ENCODE measurements at places on chromosomes 11 and 22.

DNA sequence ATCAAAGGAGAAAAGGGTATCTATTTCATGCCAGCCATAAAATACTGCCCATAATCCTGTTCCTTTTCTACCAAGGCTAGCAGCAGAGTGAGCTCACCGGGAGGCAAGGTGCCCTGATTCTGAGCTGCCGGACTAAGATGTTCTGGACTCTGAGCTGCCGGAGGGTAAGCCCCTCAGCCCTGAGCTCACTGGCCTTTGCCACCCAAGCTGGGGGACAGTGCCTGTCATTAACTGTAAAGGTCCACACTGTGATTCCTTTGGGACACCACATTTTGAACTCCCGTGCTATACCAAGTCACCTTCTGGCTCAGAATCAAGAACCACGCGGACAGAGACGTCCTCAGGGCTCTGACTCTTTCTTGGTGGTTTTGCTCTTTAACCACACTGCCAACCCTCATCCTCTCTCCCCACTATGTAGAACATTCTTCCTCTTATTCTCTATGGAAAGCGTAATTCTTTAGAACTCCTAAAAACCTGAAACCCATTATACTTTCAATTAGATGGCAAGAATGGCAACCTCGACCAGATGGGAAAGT, 88.4 kb upstream of the BID start:
- no peak for DNase-seq

DNA sequence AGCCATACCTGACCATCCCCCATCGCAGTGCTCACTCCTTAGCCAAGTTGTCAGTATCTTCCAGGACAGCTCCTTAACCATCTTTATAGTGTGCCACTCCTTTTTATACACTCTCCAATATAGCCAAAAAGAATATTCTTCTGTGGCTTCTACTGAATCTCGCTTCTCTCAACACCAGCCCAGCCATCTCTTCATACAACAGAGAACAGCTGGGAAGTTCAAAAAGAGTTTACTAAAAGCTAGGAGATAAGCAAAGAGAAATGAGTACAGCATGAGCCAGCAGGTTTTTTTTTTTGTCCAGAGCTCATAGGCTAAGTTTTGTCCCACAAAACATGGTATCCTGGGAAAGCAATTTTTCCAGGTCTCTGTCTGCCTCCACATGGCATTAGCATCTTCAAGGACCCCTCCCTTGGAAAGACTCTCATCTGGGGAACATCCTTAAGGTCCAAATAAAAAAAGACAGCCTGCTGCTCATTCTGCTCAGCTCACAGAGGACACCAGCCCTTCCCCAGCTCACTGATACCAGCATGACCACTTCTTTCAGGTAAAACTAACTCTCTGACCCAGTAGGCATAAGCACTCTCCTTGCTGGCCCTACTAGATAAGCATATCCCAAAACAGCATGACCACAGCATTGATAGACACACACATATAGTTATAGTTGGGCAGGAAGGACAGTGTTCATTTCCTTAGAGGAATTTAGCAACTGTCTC, 48.8 kb upstream of the YWHAH start:
- DNase-seq = no peak

GRCh38 chr11:125554038-125554437, 15.2 kb upstream of the EI24 start:
- no peak for DNase-seq

DNA sequence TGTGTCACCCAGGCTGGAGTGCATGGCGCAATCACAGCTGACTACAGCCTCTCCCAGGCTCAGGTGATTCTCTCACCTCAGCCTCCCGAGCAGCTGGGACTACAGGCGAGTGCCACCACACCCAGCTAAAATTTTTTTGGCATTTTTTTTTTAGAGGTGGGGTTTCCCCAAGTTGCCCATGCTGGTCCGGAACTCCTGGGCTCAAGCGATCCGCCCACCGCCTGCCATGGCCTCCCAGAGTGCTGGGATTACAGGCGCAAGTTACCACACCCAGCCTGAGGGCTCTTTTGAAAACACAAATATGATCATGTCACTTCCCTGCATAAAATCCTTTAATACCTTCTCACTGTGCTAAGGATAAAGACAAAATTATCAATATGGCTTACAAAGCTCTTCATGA, 88.1 kb downstream of the MAML2 start:
- no peak for DNase-seq

GRCh38 chr11:5224538-5225479, 2.1 kb downstream of the HBB start:
- DNase-seq = no peak

GRCh38 chr22:35430897-35431322, 31.0 kb downstream of the MCM5 start:
- peak; percentile 27 for DNase-seq

DNA sequence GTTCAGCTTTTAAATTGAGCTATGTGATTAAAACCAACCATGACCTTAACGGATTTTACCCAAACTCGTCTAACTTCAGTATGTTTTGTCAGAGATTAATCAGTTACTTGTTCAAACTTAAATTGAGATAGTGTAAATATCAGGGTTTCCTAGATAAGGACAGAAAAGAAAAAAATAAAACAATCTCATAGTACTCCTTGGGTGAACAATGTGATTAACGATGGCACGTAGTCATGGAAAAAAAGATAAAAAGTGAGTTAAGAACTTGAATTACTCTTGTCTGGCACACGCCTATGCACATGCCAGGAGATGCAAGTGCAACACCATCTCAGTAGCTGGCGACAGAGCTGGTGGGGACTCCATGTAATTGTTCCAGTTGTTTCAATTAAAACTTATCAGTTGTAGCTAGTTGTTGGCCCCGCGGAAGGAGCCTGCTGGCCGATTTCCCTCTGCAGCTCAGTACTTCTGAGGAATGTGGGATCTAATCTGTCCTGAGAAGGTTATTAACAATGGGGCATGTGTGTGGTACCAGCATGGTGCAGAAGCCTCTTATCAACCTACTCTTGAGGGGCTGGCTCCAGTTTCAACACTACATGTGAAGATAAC, 3.0 kb downstream of the RASSF10 start:
- DNase-seq = no peak

DNA sequence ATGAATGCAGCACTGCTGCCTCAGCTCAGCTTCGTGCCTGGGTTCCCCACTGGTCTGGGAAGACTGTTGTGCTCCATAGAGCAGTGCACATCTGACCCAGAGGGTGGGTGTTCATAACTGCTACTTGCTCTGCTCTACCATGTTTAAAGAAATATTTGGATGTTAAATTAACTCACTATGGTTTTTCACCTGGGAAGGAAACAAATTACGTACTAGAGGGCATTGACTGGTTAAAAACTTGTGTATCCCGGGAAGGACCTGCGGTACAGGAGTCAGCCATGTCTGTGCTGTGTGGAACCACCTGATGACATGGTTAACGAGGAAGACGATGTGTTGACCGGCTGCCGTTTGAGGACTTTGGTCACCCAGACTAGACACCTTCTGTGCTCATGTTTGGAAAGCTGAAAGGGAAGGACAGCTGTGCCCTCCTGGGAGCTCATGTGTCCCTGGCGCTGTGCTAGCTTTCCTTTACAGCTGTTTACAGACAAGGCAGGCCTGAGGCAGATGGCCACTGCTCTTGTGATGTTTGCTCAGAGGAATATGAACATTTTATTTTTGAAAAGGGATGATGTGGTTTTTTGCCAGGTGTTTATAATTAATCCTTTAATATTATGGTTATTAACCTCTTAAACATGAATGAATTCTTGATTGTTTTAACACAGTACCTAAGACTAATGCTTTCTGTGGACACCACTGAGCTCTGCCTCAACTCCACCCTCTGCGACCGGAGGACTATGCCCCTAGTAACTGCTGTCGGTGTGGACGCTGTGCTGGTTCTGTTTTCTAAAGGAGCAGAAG, 14.3 kb upstream of the AIFM3 start:
- DNase-seq = no peak

- no peak for DNase-seq
These were observed 9.2 kb downstream of the STARD10 start for GRCh38 chr11:72784662-72785061.

DNA sequence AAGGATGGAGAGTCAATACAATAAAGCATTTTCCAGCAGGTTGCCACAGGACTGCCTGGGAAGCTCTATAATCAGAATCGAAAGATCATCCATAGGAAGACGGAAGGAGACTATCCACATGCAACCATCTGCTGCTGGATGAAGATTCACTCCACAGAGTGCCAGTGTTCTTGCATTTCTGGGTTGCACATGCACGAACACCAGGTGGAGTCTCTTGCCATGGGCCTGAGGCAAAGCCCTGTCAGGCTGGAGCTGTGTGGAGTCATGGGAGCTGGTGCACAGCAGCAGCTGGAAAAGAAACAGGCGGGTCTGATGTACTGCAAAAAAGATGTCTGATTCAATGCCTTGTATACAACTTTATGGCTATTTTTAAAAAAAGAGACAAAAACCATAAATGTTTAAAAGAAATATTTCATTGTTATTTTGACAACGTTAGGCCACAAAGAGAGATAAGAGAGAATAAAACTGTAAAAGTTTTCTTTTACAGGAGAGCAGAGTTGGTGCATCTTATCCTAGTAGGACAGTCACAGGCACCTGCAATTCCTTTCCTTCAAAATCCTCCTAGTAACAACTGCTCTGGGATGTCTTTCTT, 12.9 kb upstream of the FAT3 start:
- no peak for DNase-seq

DNA sequence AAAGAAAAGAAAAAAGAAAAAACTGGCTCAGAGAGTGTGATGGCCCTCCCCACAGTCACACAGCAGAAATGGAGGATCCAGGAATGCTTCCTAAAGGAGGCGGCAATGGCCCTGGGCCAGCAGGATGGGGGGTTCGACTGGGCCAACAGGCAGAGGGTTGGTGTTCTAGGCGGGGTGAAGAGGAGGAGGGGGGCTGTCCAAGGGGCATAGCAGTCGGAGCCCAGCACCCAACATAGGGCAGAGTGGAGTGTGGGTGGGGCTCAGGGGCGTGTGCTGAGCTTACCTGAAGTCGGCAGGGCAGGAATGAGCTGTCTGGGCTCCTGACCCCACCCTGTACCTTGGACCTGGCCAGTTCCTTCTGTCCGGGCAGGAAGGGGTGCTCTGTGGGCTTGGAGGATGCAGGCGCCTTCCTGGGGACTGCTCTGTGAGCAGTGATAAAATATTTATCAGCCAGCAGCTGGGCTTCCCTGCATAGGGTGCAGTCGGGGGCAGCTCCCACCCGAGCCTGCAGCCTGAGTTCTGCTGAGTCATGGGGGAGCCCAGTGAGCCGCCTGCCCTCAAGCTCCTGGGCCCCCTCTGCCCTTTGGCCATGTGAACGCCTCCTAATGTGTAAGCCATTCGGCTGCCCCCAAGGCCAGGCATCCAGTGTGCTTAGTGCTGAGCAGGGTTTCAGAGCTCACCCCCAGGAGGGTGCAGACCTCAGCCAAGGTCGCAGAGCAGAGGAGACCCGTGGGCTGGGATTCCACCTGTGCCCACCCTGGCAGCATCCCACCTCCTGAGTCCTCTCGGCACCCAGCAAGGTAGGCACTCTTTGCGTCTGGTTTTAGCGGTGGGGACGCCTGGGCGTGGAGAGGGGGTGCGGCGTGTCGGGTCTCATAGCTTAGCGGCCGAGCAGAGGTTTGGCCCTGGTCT, 25.3 kb upstream of the PRR5 start:
- DNase-seq = no peak

GRCh38 chr11:125168918-125169456, 4.4 kb downstream of the PKNOX2 start:
- DNase-seq = no peak

DNA sequence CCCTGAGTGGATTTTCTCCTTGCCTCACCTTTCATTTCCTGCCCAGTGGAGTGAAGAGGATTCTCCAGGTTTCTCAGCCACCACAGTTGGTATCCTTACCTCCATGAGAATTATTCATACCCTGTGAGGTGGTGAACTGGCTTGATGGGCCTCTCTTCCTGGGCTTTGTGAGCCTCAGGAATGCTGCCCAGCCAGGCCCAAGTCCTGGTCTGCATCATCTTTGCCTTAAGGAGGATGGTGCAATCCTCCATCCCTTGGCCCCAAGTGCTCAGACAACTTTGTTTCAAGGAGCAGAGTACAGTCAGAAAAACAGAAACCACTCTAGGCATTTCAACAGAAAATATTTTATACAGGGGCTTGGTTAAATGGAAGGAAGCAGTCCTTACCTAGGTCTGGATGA, 114.2 kb upstream of the CADM1 start:
- no peak for DNase-seq

- no peak for DNase-seq
These were observed 183.4 kb downstream of the BCR start for GRCh38 chr22:23363683-23364082.

DNA sequence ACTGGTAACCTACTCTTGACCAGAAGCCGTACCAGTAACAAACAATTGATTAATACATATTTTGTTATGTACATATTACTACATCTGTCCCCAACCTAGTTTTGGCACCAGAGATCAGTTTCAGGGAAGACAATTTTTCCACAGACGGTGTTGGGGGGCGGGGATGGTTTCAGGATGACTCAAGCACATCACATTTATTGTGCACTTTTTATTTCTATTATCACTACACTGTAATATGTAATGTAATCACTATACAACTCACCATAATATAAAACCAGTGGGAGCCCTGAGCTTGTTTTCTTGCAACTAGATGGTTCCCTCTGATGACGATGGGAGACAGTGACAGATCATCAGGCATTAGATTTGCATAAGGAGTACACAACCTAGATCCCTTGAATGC, 15.5 kb downstream of the DGCR8 start:
- no peak for DNase-seq

DNA sequence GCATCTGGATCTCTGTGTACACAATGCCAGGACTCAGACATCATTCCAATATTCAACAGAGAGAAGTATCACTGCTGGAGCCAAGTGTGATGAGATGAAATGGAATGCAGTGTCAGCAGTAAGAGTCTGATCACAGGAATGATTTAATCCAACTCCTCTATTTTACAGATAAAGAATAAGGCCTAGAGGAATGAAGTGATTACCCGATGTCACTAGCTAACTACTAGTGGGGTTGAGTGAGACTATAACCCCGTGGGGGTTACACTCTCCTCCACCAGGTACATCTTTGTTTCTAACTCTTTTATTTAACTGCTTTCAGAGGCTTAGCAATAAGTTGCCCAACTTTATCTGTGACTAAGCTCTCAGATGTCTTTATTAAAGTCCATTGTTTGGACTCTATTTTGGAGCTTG, 94.2 kb upstream of the FAT3 start:
- DNase-seq = no peak

- peak; percentile 45 for DNase-seq
These were observed 52.9 kb downstream of the UVRAG start for GRCh38 chr11:75867778-75868374.

GRCh38 chr22:50184004-50184901, 1.5 kb upstream of the TRABD start:
- no peak for DNase-seq

DNA sequence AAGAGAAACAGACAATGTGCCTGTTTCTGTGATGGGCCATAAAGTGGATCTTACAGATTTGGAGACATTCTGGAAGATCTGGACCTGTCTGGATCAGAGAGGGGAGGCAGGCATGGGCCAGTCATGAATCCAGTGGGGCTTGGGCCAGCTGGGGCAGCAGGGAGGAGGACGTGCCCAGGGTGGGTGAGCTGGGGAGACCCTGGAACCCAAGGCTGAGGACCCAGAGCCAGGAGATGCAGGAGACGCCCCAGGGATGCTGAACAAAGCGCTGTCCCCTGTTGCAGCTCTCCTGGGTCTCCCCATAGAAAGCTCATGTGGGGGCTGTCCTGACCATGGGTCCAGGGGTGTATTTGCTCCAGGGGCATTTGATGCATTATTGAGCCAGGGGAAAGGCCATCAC, 1.5 kb upstream of the APOBEC3A start:
- no peak for DNase-seq
